ENCODE measurements at places on chromosomes 11 and 22. TPM values are rescaled to one million over a fixed set of nuclear protein-coding genes. Genes with fewer than 3 reads are reported as not detected.

ROBO4 gene
- total RNA-seq = 60.1 TPM

DNA sequence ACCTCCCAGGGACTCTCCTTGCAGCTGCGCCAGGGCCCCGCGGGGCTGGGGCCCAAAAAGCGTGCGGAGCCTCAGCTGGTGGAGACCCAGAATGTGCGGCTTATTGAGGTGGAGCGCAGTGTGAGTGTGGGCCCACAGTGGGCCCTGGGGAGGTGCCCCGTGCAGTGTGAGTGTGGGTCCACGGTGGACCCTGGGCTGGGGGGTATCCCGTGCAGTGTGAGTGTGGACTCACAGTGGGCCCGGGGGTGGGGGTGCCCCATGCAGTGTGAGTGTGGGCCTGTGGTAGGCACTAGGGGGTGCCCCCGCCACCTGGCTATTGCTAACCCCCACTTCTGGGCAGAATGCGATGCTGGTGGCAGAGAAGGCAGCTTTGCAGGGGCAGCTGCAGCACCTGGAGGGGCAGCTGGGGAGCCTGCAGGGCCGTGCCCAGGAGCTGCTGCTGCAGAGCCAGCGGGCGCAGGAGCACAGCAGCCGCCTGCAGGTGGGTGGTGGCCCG lies 7.8 kb upstream of the RPS6KA4 start:
- DNase-seq = no peak

DNA sequence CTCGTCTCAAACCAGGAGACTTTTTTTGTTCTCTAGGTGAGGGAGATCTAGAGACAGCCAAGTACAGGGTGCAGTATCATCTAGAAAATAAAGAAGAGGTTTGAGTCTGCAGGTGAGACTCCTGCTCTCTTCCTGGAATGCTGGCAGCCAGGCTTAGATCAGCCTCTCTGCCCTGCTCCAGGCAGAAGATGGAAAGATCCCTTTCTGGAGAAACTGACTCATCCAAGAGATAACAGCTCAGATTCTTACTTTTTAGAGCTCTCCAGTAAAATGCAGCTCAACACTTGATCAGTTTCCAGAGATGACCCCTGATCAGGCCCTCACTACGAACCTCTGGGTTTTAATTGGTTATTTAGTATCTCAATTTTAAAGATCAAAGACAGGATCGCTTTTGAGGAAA lies 44.6 kb upstream of the EHF start:
- DNase-seq = no peak

- no peak for DNase-seq
Observed at GRCh38 chr11:104091281-104092096, 55.0 kb downstream of the DDI1 start.

CSKMT gene
- total RNA-seq = 4.6 TPM

DNA sequence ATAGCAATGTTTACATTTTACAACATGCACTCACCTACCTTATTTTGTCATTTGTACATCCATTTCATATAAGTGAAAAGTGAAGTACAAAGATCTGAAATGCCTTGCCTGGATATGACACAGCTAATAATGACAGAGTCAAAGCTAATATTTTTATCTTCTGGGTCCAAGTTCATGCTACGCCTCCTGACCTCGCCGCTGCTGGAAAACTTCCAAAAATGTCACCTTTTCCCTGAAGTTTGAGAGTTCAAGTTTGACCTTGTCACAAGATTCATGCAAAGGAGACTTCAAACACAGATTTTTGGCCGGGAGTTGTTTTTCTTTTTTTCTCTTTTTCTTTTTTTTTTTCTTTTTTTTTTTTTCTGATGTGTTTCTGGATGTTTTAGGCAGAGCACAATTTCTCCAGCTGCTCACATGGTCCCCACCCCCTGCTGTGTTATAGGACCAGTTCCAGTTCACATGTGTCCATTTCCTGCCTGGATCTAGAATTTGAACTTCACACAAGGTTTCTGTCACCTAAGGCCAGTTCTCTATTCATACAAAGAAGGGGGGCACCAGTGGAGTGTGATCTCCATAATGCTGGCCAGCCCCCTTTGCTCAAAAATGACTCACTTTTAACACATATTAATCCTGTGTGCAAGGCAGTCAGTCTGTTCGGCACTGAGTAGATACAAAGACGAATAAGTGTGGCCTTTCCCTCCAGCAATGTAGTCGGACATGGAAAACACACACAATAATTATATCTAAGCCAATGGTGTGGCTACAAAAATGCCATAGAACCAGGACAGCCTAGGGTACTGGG lies 546.8 kb downstream of the BUD13 start:
- no peak for DNase-seq

- DNase-seq = no peak
Observed at GRCh38 chr11:72005347-72006260, 6.9 kb downstream of the IL18BP start.

RAB36 gene
- total RNA-seq = 0.56 TPM
